ENCODE measurements at places on chromosomes 1 and 21.

DNA sequence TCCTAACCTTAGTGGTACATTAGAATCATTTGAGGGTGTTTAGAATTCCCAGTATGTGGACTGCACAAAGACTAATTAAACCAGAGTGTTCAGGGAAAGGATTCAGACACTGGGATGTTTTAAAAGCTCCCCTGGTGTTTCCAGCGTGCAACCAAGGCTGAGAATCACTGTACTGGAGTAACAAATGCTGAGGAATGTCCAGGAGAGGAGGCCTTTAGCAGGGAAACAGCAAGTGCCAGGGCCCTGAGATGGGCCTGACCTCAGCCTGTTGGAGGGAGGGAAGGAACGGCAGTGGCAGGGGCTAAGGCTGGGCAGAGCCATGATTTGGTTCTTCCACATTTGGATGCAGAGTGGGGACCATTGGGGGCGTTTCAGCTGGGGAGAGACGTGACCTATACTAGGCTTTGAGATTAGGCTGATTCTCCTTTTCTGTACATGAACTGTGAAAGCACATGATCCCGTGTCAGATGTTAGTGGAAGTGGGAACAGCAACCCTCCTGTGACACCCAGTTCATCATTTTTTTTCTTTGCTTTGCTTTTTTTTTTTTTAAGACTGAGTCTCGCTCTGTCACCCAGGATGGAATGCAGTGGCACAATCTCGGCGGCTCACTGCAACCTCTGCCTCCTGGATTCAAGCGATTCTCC, 49.3 kb downstream of the KANK4 start:
- DNase-seq: no peak

- no peak for DNase-seq
Observed at GRCh38 chr1:33436557-33437285, 5.8 kb upstream of the PHC2 start.

DNA sequence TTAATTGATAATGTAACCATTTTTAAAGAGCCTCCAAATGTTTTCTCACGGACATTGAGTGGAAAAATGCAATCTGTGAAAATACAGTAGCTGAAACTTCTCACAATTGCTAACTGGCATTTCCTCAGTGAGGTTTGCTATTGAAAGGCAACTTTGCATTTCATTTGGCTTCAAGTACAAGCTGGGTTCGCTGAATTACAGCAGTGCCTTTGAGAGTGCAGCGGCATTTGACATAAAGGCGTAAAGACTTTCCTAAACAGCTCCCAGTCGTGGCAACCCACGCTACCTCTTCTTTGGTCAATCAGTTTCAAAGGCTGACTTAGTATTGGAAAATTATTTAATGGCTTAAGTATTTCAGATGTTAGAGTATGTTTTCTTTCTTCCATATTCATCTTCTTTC, 39.3 kb upstream of the ZBTB18 start:
- no peak for DNase-seq

DNA sequence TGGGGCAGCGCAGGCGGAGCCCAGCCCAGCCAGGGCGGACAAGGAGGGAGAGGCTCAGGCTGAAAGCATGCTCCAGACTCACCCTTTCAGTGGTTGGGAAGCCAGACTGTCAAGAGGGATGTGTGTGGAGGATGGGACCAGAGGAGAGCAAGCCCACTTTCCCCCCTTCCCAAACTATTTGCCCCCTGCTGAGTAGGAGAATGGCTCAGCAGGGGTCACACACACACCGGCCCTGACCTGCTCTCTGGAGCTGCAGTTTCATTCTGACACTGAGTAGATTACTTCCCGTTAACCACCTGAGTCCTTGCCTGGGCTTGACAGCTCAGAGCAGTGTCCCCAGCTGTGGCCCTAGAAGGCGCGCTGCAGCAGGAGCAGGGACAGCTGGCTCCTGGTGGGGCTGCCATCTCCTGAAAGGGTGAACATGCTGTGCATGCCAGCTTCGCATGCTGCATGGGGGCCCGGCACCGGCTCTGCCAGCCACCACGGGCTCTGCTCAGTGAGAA, 51.6 kb upstream of the CNTN2 start:
- DNase-seq: no peak

- DNase-seq: no peak
Observed at GRCh38 chr1:15260418-15261154, 13.6 kb downstream of the FHAD1 start.

DNA sequence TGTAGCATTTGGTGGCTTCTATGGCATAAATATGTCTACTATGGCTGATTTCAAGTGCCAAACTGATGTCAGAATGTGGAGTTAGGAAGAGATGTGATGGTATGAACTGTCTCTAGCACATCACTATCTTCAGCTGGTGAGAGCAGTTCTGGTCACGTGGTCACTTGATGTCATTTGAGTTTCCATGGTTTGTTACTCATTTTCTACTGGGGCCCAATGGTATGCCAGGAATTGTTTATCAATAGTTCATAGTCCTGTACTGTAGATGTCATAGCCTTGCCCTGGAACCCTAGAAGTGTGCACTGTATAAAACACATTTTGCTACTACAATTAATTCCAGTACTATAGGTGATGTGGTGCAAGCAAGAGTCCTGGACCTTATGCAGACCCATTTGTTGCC, 153.7 kb downstream of the PDE4B start:
- no peak for DNase-seq

GRCh38 chr1:162753998-162754585, 36.4 kb upstream of the HSD17B7 start:
- DNase-seq: no peak
